ENCODE measurements at places on chromosomes 6 and 20.

- no peak for DNase-seq
Observed at GRCh38 chr6:150999576-150999975, 134.1 kb downstream of the MTHFD1L start.

DNA sequence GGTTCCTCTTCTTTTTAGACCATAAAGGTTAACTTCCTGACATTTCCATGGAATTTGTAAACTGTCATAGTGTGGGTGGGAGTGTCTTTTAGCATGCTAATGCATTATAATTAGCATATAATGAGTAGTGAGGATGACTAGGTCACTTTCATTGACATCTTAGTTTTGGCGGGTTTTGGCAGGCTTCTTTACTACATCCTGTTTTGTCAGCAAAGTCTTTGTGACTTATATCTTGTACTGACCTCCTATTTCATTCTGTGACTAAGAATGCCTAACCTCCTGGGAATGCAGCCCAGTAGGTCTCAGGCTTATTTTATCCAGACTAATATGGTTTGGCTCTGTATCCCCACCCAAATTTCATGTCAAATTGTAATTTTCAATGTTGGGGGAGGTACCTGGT lies 149.6 kb upstream of the SYNCRIP start:
- no peak for DNase-seq

DNA sequence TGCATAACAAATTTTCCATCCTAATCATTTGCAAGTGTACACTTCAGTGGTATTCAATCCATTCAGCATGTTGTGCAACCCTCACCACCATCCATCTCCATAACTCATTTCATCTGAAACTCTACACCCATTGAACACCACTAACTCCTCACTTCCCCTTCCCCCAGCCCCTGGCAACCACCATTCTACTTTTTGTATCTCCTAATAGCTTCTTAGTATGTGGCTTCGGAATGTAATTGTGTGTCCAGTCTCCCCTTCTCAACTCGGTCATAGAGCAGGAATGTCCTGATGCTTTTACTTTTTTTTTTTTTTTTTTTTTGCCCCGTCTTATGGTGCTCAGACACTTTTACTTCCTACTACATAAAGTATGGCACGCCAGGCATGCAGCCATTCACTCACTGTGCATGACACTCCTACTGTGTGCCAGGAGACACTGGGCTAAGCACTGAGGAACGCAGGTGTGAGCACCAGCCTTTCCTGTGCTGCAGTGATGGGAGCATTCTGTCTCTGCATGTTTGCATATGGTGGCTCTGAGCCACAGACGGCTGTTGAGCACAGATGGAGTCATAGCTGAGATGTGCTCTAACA lies 15.3 kb downstream of the HCK start:
- DNase-seq = no peak

DNA sequence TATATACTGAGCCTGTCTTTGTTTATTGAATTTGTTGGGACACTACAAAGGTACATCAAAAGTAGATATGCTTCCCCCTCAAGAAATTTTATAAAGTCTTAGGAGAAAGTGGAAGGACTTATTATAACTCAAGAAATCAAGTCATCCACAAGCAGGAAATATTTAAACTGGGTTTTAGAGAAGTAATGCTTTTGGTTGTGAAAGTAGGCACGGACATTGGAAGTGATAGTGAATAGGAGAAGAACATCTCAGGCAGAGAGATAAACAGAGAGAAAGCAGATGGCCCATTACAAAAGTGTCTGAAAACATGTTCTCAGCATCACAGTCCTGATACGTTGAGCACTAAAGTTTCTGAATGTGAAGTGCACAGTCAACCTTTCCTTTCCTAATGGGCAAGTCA lies 415.6 kb upstream of the RNF217 start:
- no peak for DNase-seq

GRCh38 chr6:135941275-135942025 lies 89.9 kb downstream of the PDE7B start:
- no peak for DNase-seq

GRCh38 chr20:41424546-41424945 lies 57.9 kb upstream of the EMILIN3 start:
- no peak for DNase-seq

- no peak for DNase-seq
Observed at GRCh38 chr6:75154973-75155372, 50.9 kb downstream of the COL12A1 start.

DNA sequence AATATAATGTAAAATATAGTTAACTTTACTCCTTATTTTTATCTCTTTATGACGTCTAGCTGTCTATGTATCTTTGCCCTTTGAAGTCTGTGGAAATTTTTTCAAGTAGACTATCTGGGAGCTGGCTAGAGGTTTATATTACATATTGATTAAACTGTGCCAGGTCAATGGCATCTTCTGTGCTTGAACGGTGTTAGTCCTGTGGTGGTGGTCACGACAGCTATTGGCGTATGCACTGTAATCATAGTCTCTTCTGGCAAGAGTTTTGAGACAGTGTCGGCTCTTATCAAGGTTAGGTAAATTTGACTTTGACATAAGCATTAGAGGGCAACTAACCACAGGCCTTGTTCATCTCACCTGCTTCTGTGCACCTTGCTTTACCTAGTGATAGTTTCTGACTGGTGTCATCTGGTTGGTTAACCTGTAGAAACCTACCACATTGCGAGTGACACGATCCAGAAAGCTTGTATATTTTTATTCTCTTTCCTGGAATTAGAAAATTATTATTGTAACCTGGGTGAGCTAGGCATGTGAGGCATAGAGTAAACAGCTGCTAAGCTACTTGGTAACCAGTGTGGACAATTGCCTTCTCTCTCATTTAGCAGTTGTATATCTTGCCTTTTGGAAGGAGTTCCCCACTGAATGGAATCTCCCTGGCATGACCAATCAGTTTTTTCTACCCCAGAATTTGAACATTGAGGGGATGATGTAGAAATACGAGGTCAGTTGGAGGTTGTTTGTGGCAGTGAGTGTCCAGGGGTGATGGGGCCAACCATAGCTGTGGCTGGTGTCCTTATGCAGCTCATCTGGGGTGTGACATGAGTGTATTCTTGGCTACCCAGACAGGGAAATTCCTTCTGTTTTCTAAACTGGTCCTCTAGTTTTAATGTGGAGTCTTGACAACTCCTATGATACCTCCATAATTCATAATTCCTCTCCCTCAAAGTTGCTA lies 45.9 kb downstream of the SH3BGRL2 start:
- no peak for DNase-seq

DNA sequence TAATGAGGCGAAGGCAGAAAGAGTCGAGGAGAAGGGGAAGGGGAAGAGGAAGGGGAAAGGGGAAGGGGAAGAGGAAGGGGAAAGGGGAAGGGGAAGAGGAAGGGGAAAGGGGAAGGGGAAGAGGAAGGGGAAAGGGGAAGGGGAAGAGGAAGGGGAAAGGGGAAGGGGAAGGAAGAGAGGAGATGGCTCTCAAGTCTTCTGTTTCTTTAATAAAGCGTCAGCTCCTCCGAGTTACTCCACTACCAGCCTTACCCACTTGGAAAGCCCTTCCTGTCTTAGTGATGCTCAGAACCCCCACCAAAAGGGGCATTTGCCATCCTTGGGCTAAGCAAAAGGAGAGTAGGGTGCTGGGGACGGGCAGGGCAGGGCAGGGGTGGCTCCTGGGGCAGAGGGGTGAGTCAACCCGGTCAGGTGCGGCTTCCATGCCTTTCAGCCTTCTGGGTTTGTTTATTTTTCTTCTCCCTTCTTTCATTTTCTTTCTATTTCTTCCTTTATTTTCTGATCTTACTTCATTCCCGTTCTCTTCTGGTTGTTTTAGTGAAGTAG lies 476 bp upstream of the CLIC5 start:
- no peak for DNase-seq

- no peak for DNase-seq
Observed at GRCh38 chr6:49118478-49118877, 344.6 kb downstream of the MMUT start.

DNA sequence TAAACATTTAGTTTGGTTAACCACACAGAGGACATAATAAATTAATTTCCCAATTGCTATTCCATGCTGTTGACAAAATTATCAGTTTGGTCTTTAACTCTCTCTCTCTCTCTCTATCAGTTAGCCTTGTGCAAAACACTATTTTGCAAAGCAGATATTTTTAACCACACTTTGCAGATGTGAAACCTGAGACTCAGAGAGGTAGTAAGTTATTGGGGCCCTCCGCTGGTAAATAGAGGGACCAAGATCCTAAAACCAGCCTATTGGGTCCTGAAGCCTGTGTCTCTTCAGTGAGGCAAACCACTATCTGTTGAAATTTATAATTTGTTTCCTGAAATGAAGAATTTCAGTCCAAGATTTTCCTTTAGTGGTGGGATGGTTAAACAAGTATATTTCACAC lies 231.0 kb downstream of the SOD2 start:
- no peak for DNase-seq

DNA sequence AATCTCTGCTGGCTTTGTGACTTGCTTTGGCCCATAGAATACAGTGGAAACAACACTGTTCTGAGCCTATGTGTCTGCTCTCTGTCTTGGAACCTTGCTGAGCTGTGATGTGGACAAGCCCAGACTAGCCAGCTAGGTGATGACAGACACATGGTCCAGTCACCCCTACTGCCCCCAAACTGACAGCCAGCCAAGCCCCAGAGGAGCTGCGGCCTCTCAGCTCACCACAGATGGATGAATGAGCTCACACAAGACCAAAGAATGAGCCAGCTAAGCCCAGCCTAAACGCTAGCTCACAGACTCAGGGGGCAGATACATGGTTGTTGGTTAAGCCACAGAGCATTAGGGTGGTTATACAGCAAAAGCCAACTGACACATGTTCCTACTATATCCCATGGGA lies 4.1 kb downstream of the AARS2 start:
- DNase-seq = no peak

GRCh38 chr6:42313038-42313437 lies 95.4 kb upstream of the MRPS10 start:
- no peak for DNase-seq

DNA sequence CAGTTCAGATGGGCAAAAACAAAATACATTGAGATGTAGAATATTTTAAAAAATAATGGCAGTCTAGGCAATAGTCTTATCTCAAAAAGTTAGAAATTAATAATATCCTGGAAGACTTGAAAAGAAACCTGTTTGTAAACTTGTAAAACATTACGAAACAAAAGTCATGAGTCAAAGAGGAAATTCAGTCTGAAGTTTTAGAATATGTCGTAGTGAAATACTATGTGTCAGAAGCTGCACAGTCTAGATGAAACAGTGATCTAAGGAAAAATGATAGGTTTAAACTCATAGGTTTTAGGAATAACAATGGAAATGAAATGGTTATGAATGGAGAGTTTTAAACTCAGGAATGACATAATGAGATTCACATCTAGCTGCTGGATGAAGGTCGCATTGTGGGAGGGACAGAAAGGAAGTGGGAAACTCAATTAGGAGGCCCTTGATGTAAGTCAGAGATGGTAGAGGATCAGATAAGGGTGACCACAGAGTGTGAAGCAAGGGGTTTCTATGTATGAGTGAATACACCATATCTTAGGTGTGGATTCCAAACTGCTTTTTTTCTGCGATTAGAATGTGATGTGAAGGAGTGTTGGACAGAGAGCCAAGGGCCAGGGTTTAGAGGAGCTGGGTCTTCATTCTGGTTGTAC lies 2.8 kb downstream of the SNRPB2 start:
- DNase-seq = no peak

DNA sequence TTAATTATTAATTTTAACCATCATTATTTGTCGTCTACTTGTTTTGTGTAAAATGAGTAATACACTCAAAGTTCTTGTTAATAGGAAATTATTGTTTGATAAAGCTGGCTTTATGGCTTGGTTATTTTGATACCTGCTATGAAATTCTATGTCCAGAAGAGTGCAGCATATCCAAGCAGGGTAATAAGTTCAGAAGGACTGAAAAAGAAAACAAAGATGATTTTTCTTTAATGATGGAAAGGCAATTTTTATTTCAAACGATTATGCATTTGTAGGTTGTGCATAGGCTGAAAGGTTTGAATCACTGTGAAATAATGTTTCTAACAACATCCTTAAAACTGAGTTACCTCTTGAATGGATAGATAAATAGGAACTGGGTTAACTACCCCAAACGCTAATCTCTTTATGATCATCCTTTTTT lies 1.4 kb upstream of the MAN1A1 start:
- DNase-seq = no peak

GRCh38 chr20:20039752-20040387 lies 12.4 kb downstream of the CRNKL1 start:
- no peak for DNase-seq

DNA sequence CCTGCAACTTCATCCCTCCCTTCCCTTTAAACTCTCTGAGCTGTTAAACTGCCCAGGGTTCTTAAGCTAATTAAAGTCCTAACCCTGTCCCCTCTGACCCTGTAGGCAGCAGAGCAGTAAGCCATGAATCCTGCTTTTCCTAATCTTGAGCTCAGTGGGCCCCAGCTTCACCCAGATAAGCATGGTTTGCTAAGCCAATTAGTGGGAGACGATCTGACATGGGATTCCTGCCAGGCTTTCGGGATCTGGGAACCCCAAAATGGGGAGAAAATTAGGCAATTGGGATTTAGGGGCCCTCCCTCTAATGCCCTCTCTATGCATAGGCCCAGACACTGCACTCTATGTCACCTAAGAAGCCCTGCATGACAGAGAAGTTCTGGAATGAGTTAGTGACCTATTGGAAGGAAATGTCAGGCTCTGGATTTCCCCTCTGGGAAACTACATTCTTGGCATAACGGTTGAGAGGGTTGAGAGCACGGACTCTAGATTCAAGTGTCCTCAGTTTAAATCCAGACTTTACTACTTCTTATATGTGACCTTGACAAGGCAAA lies 4.6 kb downstream of the XKR7 start:
- DNase-seq = no peak

- no peak for DNase-seq
Observed at GRCh38 chr20:42836339-42836738, 353.4 kb downstream of the PTPRT start.

GRCh38 chr6:43378631-43379030 lies 9.2 kb upstream of the ZNF318 start:
- DNase-seq = no peak

- no peak for DNase-seq
Observed at GRCh38 chr6:104325341-104326172, 534.2 kb downstream of the HACE1 start.

DNA sequence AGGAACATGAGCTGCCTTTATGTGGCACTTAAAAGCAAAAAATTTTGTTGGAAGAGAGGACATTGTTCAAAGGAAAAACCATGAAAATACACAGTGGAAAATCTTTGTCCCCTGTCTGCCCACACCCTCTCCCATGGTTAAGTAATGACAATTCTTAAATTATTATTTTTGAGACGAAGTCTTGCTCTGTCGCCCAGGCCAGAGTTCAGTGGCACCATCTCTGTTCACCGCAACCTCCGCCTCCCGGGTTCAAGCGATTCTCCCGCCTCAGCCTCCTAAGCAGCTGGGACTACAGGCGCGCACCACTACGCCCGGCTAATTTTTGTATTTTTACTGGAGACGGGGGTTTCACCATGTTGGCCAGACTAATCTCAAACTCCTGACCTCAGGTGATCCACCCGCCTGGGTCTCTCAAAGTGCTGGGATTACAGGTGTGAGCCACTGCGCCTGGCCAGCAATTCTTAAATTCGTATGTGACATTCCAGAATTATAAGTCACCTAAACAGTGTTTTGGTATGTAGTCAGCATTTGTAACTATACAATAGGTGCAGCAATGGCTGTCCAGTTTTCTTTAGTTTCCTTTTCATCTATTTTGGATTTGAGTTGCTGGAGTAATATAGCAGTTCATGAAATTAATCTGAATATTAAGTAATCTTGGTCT lies 636 bp upstream of the SSR1 start:
- DNase-seq = no peak

All from NCI-H1092 (cell line).